Right kidney (tissue), 9 donors: ENCODE measurements at places on chromosomes 11 and 22.

DNA sequence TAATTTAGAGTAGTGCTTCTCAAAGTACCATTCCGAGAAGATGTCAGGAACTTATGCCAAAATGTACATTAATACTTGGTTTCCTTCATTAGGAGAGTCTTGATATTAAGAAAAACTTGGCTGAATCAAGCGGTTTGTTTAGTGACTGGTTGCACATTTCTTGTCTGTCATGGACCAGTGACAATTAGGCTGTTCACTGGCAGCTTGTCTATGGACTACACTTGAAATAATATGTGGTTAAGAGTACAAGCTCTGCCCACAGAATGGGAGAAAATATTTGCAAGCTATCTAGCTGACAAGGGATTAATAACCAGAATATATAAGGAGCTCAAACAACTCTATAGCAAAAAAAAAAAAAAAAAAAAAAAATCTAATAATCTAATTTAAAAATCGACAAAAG, 24.6 kb downstream of the COA4 start:
- DNase-seq, result no peak

DNA sequence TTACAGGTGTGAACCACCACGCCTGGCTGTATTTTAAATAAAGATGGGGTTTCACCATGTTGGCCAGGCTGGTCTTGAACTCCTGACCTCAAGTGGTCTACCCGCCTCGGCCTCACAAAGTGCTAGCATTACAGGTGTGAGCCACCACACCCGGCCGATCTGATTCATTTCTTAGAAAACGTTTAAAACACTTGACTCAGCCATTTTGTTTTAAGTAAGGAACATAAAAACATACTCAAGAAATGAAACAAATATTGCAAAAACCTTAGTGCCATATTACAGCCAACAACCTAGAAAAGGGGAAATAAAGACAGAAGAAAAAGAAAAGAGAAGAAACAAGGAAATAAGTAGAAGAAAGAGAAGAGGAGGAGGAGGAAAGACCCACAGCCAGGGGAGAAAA, 17.4 kb downstream of the LRFN4 start:
- DNase-seq, result no peak

DNA sequence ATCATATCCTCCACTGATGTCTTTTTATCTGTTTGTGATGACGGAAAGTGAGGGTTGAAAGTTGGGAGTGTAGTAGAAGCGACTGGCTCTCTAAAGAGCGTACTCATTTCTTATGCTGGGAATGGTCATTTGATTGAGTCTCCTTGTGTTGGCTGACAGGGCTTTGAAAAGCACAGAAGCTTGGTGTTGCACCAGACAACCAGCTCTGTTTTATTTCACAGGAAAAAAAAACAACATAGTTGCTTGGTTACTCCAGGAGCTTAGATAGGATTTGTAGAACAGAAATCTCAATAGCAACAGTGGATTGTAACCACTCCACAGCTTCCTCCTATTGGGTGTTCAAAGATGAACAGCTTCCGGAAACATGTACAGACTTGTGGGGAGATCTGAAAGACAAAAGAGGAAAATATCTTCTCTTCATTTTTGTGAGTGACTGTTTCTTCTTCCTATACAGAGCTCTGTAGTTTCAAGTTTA, 2.7 kb downstream of the RBM14 start:
- DNase-seq, result no peak

GRCh38 chr11:62400760-62401159, 18.1 kb upstream of the SCGB1A1 start:
- DNase-seq, result no peak

GRCh38 chr22:19766511-19767426, 6.2 kb downstream of the TBX1 start:
- no peak for DNase-seq
